Pulmonary artery endothelial cell (primary cell): ENCODE measurements at places on chromosomes 1 and 21. TPM values are rescaled to one million over a fixed set of nuclear protein-coding genes. Genes with fewer than 3 reads are reported as not detected.
A peak's percentile ranks its signal among the peaks of the same experiment; 100 is the strongest.

Gene IBA57
- 6.5 and 6.9 TPM in 2 replicates for total RNA-seq

GRCh38 chr21:21003701-21004100 is 5.5 kb downstream of the NCAM2 start:
- no peak for DNase-seq

GRCh38 chr1:206770531-206771337 is at the start of gene IL19:
Gene IL19, plus strand, starts transcription at chr1:206770773. Its CDS starts 65,890 bp downstream, at chr1:206836663.
- DNase-seq = no peak

DNA sequence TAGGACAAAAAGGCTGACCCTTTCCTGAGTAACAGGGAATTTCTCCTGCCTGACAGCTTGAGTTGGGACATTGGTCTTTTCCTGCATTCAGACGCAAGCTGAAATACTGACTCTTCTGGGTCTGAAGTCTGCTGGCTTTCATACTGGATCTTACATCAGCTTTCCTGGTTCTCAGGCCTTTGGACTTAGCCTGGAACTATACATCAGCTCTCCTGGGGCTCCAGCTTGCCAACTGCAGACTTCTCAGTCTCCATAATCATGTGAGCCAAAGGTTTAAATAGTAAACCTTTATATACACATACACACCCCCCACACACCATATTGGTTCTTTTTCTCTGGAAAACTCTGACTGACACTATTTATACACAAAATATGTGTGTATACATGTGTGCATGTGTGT is 59.0 kb upstream of the KCND3 start:
- no peak for DNase-seq

DNA sequence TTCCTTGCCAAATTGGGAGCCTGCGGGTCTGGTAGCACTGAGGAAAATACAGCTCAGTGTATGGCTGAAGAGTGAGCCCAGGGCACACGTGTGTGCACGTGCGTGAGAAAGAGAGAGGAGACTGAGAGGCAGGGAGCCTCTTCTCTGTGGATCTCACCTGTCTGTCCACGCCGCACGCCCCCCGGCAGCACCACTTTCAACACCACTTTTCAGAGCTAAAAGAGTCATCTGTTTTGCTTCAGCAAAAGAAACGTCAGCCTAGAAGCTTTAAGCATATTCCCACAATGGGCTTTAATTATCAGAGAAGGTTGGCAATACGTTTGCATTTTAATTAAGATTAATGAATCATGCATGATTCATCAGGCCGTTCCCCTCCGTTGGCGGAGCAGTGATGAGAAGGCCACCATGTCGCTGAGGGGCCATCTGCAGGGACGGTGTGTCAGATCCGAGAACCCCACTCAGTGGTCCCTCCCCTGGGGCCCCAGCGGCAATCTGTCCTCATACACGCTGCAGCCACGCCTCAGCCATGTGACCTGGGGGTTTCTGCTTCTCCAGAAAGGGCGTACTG is 56.8 kb downstream of the SIK1 start:
- no peak for DNase-seq

GRCh38 chr1:175221557-175222175 is 29.1 kb upstream of the KIAA0040 start:
- DNase-seq = no peak

DNA sequence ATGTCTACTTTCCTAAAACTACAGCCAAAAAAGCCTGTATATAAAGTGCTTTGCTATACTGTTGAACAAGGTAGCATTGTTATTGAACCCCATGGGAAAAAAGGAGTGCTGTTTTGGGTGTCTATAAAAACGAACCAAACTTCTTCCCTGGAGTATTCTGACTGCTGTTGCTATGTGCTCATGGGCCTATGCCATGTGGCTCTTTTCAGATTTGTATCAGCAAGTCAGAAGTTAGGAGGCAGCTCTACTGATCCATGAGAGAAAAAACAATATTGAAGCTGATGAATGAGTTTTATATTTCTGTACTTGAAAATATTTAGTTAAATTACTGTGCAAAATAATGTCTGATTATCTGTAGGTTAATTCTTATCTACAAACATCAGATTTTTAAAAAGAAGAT is 66.5 kb downstream of the ADGRL2 start:
- DNase-seq = no peak

Gene TOMM20
- 83.4 and 123 TPM in 2 replicates for total RNA-seq

GRCh38 chr1:43414634-43415223 is 25.0 kb downstream of the SZT2 start:
- DNase-seq = peak; percentile 24

- DNase-seq = no peak
These were observed 128.6 kb downstream of the PRDM2 start for GRCh38 chr1:13828454-13829151.

DNA sequence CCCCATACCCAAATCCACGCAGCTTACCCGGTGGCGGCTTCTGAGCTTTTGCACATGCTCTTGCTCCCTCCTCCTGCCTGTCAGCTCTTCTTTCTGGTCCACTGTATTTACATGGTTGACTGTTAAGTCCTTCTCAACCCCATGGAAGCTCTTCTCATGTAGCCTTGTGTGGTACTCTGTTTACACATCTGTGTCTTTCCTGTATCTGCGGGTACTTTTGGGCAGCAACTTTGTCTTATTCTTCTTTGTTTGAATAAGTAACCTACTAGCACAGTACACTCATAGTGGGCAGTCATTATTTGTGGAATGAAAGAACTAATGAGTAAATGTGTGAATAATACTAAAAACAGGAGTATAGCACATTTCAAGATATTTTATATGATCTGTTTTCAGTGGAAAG is 88.5 kb upstream of the GPR88 start:
- no peak for DNase-seq

DNA sequence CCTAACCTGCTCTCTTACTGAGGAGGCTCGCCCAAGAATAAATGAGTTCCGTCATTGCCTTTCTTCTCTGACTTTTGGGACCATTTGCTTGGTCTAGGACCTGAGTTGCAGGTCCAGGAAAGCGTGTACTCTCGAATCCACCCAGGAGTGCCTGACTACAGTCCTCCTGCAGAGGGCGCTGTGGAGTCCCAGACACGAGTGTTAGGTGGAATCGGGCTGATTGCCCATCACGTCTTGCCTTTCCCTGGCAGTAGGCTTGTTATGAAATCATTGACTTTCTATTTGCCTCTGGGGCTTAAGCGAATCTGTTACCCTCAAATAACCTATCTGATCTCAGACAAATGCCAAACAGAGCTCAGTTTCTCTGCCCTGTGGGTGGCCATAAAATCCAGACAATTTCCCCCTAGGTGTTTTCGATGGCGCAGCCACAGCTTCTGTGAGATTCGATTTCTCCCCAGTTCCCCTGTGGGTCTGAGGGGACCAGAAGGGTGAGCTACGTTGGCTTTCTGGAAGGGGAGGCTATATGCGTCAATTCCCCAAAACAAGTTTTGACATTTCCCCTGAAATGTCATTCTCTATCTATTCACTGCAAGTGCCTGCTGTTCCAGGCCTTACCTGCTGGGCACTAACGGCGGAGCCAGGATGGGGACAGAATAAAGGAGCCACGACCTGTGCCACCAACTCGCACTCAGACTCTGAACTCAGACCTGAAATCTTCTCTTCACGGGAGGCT is at the start of gene IL20:
TSS of gene IL20 (plus strand) at position 685 of the 733 bp plus-strand sequence. CDS start 230 bp downstream, outside the sequence.
- DNase-seq = no peak

Gene ALPL
- total RNA-seq = 0.13 TPM in 1 of 2 replicates, not detected in the other

- no peak for DNase-seq
These were observed 197.7 kb downstream of the GREM2 start for GRCh38 chr1:240414237-240414636.

DNA sequence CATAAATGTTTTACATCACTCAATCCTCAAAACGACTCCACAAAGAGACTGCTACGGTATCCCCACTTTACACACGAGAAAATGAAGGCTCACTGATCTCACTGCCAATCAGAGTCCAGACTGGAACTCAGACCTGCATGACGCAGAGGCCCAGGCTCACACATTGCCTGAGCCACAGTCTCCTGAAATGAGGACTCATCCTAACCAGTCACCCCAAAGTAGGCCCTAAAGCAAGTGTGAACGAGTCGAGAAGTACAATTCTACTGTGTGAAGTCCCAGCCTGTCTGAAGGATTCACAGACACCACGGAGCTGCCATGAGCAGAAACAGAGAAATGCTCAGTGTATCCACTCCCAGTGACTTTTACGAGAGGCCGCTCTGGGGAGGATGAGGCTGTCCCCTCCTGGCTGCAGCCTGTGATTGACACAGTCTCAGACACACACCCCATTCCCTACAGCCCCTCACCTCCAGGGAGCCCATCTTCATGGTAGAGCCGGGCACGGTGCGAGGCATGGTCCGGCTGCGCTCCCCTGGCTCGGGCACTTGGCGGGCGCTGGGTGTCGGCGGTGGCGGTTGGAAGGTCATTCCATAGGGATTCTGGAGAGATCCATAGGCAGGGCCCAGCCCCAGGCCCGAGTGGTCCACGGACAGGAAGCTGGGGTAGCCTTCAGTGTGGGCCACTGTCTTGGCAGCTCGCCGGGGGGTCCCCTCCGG is 26.7 kb upstream of the COL16A1 start:
- no peak for DNase-seq

- no peak for DNase-seq
These were observed 7.5 kb upstream of the PRDX6 start for GRCh38 chr1:173469656-173470055.

Gene CELA3B
- total RNA-seq = 0.07 and 0.26 TPM in 2 replicates

Gene SYT6
- not detected in 2 replicates for total RNA-seq

- no peak for DNase-seq
These were observed 18.5 kb downstream of the CSF1 start for GRCh38 chr1:109929170-109929569.

DNA sequence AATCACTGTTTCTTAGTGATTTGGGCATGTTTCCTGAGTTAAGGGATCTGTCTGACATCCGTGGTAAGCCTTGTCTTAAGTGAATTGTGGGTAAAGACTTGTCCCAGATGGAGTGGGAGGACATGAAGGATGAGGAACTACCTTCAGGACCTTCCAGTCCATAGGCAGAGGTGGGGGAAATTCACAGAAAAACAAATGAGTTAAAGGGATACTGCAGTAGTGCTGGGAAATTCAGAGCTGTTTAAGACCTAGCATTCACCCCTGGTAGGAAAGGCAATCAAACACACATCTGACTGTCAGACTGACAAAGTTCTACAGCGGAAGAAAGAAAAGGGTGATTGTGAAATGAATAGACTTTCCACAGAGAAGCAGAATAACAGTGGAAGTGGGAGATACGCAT is 3.0 kb downstream of the GNAT2 start:
- DNase-seq = no peak

GRCh38 chr1:157195521-157196244 is 57.5 kb upstream of the ETV3 start:
- DNase-seq = no peak

GRCh38 chr1:165179306-165179705 is 177.2 kb downstream of the LMX1A start:
- DNase-seq = no peak

DNA sequence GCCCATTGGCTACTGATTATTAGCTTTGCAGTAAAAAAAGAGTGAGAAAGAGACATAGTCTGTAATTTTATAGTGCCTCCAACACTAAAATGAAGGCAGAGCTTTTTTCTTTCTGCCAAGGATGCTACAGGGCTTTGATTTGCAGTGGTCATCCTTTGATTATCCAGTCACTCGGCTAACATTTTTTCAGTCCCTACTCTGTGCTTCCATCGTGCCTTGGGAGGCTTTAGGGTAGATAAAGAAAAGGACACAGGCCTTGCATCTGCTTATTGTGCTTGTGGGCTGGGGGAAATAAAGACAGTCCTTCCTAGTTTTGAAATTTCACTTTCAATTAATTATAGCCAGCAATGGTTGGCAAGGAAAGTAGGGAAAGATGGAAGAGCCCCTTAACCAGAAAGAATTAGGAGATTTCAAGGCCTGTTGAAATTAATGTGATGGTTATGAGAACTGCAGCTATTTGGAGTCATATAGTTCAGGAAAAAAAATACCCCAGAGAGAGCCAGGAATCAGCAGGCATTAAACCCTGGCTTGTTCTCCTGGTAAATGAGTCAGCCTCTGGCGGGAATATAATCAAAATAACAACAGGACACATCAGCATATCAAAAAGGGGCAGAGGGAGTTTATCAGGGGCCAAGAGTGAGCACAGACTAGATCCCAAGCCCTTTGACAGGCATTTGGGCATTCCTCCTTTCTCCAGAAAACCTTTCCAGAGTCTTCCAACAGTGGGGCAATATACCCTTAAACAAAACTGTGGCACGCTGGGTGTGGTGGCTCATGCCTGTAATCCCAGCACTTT is 27.4 kb downstream of the CACHD1 start:
- no peak for DNase-seq

DNA sequence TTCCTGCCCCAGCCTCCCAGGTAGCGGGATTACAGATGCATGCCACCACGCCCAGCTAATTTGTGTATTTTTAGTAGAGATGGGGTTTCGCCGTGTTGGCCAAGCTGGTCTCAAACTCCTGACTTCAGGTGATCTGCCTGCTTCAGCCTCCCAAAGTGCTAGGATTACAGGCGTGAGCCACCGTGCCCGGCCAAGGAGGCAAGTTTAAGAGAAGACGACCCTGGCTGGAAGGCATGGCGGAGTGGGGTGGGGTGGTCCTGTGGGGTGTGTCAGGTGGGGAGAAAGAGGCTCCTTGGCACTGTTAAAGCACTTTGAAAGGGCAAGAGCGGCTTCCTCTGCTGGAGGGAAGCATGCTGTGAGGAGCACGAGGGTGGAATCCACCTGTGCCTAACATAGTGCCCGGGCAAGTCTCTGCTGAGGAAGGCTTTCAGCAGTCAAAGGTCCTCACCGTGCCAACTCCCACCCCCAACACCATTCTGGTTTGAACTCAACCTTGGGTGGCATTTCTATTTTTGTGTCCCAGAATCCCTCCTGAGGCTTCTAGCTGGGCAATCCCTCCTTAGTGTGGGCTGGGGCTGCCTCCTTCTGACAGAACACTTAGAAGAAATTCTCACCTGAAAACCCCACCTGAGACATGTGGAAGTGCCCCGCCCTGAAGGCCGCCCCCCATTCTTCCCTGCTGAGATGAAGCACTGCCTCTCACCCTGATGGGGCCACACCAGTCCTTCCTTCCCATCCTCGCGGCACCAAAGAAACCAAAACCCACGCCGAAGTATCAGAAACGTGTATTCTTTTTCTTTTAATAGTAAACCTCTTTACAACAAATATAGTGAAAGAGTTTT is 37.4 kb downstream of the MEF2D start:
- DNase-seq = no peak

GRCh38 chr1:246355411-246356230 is 151.5 kb downstream of the SMYD3 start:
- no peak for DNase-seq

- no peak for DNase-seq
These were observed 26.9 kb upstream of the RGL1 start for GRCh38 chr1:183778045-183778444.

Gene TMEM200B
- 0.92 and 1.7 TPM in 2 replicates for total RNA-seq
